ENCODE measurements at places on chromosomes 2 and 18.

DNA sequence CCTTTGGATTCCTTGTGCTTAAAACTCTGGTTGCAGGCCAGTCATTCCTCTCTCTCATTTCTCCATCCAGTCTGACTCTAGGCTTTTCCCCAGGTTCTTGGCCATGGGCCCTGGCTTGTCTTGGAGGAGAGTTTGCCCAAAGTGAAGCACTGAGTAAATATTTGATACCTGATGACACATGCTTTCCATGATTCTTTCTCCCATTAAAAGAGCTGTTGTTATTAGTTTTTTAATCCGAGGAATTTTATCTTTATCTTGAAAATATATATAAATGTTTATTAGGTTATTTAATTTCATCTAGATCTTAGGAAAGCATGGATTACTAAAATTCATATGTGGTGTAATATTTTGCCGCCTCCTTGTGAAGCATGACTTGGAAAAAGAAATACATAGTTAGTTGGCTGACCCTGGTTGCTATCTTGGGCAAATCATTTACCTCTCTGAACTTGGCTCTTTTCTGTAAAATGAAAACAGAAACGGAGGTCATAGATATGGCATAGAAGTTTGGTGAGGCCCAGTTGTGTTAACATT is 650.1 kb downstream of the SLC4A3 start:
- DNase-seq, result no peak

DNA sequence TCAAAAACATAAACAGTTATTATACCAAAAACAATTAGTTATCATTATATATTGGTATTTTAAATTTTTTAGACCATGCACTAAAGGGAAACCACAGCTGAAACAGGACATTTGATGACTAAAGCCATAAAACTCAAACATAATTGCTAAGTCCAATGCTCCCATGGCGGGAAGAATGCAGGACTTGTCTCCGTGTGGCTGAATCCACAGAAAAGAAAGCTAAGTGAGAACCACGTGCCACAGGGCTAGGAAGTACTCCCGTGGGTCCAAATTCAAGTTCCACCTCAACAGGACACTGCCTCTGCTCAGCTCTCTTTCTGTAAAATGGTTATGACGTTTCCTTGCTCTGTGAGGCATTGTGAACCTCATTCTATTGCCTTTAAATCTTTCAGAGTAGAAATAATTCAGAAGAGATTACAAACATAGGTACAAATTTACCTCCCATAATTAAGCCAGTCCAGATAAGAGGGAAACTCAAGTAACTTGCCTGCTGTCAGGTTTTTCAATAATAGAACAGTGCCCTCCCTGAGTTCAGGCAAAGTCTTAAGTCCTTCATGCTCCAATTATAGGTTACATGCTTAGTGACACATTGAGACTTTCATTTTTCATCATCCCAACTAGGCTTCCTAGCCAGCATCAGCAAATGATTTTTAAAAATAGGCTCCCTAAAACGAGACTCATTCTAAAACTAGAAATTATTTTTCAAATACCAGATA is 36.7 kb downstream of the FTCDNL1 start:
- no peak for DNase-seq

DNA sequence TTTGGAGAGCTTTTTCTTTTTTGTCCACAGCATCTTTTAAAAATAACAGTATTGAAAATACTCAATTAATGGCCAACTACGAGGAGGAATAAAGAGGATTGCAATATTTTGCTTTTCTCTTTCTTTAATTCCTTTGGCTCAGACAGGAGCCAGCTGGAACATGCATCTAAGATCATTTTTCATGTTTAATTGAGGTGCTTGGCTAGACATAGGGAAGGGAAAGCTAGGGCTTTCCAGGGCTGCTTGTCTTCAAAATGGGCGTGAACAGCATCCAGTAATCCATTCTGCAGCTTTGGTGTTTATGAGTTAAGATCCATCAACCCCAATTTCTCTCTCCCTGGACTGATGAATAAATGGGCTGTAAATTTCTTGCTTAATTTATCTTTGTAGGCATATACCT is 323.0 kb downstream of the PTPRM start:
- no peak for DNase-seq

DNA sequence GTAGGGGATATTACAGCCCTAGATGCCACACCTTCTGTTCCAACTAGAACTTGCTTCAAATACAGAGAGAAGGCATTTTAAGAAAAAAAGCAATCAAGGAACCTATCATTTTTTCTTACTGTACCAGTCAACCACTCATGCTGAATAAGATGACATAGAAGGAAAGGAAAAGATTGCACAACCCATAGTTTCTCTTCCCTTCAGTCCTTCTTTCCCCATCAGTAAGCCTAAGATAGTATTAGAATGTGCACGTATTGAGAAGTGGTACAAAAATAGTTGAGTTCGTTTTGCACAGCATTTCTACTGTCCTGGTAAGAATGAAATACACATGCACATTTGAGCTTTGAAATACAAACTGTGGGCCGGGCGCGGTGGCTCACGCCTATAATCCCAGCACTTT is 27.0 kb upstream of the HK2 start:
- no peak for DNase-seq

GRCh38 chr2:190994148-190994547 is 19.8 kb downstream of the STAT1 start:
- no peak for DNase-seq

DNA sequence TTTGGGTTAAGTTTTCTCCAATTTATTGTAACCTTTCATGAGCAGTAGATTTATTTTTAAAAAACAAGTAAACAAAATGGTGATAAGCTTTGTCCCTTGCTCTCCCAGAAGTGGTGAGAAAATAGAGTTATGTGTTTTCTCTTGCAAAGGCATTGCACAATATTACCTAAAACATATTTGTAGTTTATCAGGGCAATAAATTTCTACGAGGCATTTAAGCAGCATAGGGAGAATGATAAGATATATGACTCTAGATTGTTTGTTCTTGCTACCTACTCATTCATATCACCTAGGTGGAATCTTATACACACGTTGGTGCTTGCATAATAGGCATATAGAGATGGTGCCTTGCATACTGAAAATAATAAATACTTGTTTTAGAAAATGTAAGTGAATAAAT is 201.7 kb downstream of the MYO1B start:
- no peak for DNase-seq

- DNase-seq, result no peak
Measured at GRCh38 chr2:65744477-65745200, 312.2 kb upstream of the SPRED2 start.

- DNase-seq, result no peak
Measured at GRCh38 chr2:30164131-30164925, 17.5 kb downstream of the YPEL5 start.

DNA sequence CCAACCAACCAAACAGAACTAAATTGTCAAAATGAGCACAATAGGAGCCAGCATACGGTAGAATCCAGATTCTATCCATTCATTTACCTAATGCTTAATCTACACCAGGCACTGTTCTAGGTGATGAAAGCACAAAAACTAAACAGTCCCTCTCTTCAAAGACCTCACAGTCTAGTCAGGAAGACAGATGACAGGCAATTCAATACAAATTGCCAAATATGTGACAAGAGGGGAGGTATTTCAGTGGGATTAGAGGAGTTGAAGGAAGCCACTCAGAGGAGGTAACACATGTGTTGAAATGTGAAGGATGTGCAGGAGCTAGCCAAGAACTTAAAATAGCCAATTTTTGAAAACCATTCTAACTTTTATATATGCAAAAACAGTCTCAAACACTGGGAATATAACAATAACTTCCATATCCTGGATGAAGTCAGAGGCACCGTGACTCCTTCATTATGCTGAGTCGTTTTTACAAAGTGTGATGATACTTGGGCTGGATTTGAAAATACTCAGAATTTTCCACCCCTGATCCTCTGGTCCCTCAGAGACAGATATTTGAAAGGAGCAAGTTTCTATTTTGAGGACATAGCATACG is 204.9 kb downstream of the PID1 start:
- peak; percentile 6 for DNase-seq

DNA sequence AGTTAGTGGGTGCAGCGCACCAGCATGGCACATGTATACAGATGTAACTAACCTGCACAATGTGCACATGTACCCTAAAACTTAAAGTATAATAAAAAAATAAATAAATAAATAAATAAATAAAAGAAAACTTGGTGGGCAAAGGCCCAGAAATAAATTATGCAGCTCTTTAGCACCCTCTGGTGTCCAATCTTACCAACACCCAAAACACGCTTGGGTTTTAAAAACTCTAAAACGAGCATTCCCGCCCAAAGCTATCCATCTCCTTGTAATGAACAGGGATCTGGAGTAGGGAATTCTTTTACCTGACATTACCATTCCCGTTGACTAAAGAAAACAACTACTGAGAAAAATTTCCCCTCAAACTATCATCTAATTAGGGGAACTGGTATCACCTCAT is 2005.9 kb upstream of the CELF4 start:
- DNase-seq, result peak; percentile 25

GRCh38 chr18:21439431-21439846 is 161.1 kb downstream of the ESCO1 start:
- DNase-seq, result no peak

DNA sequence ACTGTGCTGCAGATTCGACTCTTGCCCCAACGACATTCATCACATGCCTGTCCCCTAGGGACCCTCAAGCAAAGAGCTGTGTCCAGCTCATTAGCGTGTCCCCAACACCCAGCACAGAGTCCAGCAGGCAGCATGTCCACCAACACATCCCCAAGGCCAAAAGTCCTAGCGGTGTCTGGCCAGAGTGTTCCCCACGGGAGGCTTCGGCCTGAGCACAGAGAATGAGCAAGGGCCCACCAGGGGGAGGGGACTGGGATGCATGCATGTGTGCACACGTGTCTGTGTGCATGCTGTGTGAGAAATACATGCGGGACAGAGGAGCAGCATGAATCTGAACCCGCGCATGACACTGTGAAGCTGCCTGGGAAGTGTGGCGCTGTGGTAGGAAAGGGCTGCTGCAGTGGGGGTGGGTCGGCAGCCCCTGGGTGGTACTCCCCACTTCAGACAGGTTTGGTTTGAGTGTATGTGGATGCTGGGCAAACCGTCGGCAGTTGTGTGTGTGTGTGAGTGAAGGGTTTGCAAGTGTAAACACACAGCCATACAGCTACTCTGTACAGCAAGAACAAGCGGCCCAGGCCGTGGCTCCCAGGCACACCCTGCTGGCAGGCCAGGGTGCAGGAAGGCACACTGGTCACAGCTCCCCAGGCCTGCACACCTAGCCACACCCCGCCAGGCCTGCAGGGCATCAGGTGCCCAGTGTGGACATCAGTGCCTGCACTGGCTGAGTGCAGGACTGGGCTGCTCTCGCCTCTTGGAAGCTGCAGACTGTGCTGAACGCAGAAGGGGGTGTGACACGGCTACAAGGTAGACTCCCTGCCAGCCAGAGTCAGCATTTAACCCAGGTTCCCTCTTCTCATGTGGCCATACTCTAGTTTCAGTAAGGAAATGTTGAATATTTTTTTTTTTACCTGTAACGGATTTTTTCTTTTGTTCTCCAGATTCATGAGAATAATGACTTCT is 19.5 kb upstream of the HES6 start:
- peak; percentile 7 for DNase-seq

DNA sequence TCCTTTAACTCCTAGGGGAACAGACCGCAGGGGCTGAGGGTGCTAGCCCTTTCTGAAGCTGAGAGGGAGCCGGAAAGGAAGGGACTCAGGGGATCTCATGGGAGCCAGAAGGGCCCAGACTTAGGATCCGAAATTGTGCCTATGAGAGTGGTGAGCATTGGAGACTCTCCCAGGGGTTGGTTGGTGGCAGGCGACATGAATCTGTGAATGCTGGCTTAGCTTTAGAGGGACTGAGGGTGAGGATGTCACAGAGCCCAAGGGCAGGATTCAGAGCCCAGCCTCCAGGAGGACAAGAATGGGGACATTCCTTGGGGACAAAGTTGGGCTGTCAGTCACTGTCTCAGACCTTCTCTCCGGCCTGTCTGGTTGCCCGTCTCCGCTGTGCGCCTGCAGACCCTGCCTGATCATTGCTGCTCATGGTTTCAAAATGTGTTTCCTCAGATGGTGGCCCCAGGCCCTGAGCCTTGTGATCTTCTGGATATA is 17.5 kb downstream of the GNLY start:
- DNase-seq, result no peak

DNA sequence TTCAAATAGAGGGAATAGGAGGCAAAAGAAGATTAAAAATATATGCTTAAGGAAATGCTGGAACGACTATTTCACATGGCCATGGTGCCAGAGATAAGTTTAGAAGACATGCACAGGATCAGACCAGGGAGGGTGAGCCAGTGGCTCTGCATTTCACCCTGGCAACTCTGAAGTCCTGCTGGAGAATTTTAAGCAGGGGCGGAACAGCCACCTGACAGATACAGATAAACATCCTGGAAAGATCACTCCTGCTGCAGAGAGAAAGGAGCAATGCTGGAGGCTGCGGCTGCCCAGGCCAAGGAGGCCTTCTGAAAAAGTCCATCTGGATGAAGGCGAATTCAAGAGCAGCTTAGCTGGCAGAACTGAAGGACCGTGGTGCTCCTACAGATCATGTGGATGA is 755.9 kb downstream of the RNF144A start:
- no peak for DNase-seq

GRCh38 chr2:9554921-9555296 is 721 bp downstream of the ADAM17 start:
- peak; percentile 62 for DNase-seq

- no peak for DNase-seq
Measured at GRCh38 chr18:57902721-57903120, 99.6 kb upstream of the ATP8B1 start.

DNA sequence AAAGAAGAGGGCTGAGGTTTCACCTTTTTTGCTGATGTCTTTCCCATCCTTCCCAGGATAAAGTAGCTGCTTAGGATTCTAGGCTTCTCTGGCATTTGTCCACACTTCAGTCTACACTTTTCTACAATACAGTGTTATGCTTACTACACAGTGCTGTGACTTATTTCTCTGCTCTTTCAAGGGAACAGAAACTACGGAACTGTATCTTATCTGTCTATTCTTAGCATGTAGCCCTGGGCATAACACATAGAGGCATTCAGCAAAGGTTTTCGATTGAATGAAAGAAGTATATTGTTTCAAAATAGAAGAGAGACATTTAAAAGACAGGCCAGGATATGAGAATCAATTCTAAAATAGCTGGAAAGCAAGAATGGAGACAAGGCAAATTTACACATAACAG is 110.9 kb downstream of the ARHGEF33 start:
- no peak for DNase-seq

All from NCI-H524 (cell line).